Glutamatergic neuron (in vitro differentiated cells): ENCODE measurements at places on chromosomes 2 and 18.

- DNase-seq: no peak
These were observed 72.1 kb downstream of the COL6A3 start for GRCh38 chr2:237341872-237342271.

GRCh38 chr2:224832207-224832606 lies 116.0 kb upstream of the CCDC195 start:
- no peak for DNase-seq

DNA sequence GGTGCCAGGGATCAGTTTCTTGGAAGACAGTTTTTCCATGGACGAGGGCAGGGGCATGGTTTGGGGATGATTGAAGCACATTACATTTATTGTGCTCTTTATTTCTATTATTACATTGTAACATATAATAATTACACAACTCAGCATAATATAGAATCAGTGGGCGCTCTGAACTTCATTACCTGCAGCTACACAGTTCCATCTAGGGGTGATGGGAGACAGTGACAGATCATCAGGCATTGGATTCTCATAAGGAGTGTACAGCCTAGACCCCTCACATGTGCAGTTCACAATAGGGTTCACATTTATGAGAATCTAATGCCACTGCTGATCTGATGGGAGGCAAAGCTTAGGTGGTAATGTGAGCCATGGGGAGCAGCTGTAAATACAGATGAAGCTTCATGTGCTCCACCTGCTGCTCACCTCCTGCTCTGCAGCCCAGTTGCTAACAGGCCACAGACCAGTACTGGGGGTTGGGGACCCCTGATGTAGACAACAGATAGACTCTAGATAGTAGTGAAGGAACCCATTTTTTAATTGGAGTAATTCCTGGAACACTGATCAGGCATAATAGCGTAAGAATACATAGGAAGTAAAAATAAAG lies 41.5 kb upstream of the MC4R start:
- DNase-seq: peak; percentile 43

DNA sequence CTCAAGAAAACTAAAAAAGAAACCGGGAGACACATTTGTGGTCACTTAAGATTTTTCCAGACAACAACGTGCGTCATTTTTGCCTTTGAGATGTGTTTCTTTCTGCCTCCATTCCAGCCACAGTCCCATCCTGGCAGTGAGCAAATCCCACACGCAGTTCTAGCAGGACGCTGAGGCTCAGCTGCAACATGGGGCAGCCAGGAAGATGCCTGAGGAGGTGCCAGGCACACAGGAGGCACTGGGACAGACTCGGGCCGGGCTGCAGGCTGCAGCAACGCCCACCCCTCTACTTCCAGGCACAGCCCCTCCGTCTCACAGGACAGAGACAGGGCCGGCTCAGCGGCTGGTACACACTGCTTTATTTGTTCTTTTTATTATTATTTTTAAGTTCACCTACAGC lies 13.1 kb downstream of the KLF11 start:
- no peak for DNase-seq

GRCh38 chr2:220648628-220649027 lies 923.5 kb downstream of the EPHA4 start:
- no peak for DNase-seq

DNA sequence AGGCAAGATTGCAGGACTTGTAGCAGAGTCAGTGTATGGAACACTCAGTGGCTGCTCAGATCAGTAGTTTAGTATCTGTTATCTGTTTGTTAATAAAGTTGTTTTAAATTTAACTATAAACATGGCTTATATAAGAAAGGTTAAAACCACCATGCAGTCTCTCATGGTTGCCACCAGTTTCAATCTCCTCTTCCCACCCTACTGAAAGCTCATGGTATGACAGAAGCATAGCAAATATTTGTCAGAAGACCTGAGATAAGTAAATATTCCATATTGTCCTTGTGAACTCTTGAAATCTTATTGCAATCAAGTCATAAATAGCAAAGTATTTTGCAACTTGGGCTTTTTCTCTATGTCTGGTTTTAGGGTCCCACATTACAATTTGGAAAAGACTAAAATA lies 2.1 kb upstream of the COL5A2 start:
- no peak for DNase-seq

DNA sequence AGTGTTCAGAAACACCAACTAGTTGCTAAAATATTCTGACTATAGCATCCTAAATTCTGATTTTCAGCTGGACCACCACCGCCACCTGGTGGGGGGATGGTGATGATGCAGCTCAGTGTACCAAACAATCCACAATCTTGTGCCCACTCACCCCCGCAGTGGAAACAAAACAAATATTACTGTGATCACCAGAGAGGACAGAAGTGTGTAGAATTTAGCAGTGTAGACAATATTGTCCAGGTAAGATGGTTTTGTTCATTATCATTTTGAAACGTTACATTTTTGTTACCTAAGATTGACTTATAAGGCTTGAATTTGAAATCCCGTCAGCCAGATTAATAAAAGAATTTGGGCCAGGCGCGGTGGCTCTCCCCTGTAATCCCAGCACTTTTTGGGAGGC lies 31.7 kb upstream of the UBXN4 start:
- DNase-seq: peak; percentile 79

- DNase-seq: no peak
These were observed 84.1 kb upstream of the GULP1 start for GRCh38 chr2:188207554-188207953.

DNA sequence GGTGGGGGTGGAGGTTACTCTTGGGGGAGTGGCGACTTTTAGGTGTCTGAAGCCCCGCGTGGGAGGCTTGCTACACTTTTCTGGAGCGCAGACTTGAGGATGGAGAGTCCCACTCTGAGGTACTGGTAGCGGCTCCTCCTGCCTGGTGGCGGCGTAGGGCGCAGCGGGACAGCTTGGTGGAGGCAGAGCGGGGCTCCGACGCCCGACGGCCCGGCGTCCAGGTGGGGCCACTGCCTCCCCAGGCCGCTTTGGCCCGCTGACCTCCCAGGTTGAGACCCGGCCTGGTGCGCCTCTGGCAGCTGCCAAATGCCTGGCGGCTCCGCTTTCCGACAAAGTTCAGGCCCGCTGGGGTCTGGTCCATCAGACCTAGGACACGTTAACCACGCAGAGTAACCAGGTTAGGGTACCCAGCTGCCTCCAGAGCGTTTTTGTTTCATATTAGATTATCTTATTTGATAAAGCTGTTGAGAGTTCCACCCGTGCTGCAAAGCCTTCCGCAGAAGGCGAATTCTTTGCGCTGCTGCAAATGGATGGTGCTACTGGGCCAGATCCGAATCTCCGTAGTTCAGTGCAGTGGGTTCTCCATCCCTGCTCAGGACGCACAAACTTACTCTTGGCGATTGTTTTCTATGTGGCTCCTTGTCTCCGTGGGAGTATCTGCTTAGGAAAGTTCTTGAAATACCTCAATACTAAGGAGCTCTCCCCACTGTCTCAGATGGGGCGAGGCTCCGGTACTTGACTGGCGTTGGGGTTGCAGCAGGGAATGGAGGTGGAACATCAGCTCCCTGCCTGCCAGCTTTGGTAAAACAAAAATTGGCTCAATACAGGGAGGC lies 405.9 kb downstream of the XIRP2 start:
- DNase-seq: peak; percentile 67

- DNase-seq: no peak
These were observed 495.4 kb downstream of the XIRP2 start for GRCh38 chr2:167383610-167384194.

DNA sequence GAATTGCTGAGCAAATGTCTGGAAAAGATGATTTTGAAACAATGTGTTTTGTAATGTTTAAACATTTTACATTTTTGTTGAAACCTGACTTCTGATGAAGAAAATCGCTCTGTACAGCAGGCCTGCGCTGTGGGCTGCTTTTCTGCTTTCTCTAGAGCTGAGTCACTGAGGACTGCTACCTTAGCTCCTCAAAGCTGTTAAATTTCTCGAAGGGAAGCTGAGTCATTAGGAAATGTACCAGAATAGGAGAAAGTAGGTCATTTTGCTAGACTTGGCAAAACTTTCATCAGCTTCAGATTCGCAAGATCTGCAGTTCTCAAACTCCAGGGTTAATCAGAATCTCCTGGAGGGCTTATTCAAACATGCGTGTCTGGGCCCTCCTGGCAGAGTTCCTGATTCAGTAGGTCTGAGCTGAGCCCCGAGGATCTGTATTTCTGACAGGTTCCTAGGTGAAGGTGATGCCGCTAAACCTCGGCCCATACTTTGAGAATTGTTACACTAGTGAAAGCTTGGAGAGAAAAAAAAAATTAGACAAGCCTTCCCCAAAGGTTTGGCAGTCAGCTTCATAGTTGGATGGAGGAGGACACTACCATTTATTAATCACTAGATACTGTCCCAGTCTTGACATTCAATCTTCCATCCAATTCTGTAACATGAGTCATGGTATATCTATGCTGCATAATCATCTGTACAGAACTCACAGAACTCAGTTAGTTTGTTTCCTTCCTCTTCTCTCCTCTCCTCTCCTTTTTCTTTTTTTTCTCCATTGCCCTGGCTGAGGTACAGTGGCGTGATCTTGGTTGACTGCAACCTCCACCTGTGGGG lies 297.6 kb downstream of the PARD3B start:
- DNase-seq: no peak

- DNase-seq: no peak
These were observed 127.8 kb downstream of the TRIB2 start for GRCh38 chr2:12844511-12844910.

- no peak for DNase-seq
These were observed 9.9 kb upstream of the GAREM2 start for GRCh38 chr2:26162963-26163362.

DNA sequence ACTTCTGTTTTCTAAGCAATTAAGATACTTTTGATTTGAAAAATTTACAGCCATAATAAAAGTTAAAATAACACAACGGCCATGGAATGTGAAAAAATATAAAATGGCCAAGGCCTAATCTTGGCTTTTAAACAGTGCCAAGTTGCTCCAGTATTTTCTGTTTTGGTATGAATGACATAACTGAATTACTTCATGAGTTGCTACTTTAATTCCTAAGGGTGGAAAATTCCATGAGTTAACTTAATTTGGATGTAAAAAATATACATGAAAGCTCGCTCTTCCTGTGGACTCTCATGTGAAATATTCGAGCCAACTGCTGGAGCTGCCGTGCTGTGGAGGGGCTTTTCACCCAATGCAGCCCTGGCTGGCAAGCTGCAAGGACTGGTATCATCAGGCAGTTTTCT lies 286.0 kb upstream of the CCDC68 start:
- DNase-seq: no peak

GRCh38 chr18:78769502-78770105 lies 210.0 kb upstream of the SALL3 start:
- DNase-seq: no peak

GRCh38 chr18:47143899-47144485 lies 6.3 kb downstream of the HDHD2 start:
- no peak for DNase-seq

DNA sequence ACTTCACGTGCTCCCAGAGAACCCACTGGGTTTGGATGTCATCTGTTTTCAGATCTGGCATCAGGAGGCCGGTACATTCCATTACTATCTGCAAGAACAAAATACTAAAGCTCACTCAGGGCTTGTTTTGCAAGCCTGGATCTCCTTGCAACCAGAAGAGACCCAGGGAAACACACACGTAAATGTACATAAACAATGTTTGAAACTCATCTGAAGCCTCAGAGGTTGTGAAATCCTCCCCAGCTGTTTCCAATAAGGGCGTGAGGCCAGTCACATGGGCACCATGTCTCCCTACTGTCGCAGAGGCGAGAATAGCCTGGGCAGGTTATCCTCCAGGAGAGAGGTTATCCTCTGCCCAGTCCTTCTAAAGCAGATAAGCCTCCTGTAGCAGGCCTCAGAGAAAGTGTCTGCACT lies 186.9 kb downstream of the GFPT1 start:
- DNase-seq: no peak

- no peak for DNase-seq
These were observed 27.6 kb upstream of the UBE2F start for GRCh38 chr2:237939251-237939650.
